ENCODE measurements at places on chromosomes 6 and 20.

DNA sequence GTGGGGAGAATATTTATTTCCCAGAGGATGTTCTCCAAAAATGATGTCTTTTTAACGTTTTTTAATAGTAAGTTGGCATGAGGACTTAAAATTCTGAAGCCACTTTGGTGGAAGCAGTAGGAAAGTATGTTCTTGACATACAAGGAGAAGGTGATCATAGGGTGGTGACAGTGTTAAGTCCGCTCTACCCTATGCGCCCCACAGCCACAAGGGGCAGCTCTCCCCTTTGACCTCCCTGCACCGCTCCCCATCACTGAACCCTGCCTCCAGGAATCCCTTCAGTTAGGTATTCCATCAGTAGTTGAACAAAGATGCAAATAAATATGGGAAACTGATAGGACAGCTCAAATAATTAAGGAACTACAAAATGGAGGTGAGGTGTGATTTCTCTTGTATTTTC, 111.4 kb downstream of the PLEKHG1 start:
- DNase-seq = no peak

GRCh38 chr6:56263596-56264315, 16.4 kb upstream of the COL21A1 start:
- no peak for DNase-seq

- no peak for DNase-seq
Observed at GRCh38 chr6:107202876-107203468, 87.7 kb upstream of the BEND3 start.

DNA sequence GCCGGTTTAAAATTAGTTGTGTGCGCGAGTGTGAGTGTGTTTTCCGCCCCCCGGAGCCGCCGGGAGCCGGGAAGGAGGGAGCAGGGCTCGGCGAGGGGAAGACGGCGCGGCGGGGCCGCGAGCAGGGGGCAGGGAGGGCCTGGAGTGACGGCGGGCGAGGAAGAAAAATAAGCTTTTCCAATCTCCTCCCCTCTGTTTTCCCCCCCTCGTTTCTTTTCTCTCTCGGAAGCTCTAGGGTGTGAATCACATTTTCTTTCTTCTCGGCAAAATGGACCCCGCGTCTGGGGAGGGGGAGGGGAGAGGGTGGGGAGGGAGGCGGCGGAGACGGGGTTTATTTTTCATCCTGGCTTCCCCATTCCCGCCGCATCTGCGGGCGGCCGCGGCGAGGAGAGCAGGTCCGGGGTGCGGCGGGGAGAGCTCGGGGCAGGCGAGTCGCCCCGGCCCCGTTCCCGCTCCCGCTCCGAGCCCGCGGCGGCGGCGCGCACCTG, 881 bp downstream of the BICRAL start:
- DNase-seq = peak; percentile 94

DNA sequence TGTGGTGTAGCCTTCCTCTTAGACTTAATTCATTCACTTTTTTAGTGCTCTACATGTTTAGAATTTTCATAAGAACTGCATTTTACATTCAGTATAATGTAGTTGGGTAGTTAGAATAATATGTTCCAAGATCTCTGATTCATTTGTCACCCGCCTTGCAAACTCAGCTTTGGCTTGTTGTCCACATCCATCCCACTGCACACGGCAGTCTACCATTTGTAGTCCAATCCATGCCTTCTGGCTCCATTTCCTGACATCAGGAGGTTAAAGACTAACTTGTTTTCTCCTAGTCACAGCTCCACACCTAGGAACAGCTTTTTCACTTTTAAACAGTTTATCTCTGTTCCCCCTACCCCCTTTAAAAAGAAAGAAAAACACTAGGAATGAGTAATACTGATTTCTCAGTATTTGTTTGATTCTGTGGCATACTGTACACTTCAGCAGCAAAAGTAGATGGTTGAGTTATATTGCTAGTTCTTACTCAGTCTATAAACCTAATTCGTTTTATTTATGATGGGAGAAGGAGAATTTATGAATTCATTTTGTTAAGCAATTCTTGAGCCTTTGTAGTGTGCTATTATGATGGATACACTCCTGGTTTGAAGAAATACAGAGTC, 180.9 kb downstream of the ARID1B start:
- no peak for DNase-seq

- no peak for DNase-seq
Observed at GRCh38 chr6:91659891-91660290, 1073.0 kb upstream of the MAP3K7 start.

DNA sequence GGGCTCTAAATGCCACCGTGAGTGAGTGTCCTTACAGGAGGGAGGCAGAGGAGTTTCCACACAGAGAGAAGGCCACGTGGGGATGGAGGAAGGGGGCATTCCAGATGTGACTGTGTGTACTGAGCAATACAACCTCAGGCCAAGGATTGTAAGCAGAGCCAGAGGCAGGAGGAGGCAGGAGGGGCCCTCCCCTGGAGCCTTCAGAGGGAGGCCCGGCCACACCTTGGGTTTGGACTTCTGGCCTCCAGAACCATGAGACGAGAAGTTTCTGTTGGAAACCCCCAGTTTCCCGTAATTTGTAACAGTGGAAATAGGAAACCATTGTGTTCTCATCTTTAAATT, 9.3 kb upstream of the KIF25 start:
- DNase-seq = peak; percentile 10

DNA sequence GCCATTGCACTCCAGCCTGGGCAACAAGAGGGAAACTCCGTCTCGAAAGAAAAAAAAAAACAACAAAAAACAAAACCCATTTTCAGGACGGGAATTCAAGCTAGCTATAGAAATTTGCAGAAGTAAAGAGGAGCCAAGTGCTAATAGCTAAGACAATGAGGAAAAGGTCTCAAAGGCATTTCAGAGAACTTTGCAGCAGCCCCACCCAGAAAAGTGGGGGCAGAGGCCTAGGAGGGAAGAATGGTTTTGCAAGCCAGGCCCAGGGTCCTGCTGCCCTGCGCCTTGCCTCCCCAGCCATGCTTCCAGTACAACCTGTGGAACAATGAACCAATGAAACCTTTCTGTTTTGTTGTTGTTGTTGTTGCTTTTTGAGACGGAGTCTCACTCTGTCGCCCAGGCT, 38.3 kb upstream of the SAMHD1 start:
- DNase-seq = no peak

GRCh38 chr6:102390541-102390940, 997.0 kb downstream of the GRIK2 start:
- DNase-seq = no peak

DNA sequence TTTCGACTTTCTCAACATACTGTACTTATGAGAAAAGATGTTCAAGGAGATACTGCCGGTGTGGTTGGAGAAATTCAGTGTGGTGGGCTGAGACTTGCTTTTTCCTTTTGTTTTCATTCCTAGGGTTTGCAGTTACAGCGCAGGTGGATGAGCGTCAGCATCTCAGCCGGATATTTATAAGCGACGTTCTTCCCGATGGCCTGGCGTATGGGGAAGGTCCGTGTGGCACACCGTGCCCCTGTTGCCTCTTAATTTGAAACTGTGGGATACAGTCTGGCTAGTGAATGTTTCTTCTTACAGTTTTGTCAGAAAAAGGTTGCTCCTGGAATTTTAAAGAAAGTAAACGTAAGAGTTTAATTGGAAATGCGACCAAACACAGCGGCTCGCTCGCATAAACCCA, 81.7 kb upstream of the CLDN20 start:
- no peak for DNase-seq

DNA sequence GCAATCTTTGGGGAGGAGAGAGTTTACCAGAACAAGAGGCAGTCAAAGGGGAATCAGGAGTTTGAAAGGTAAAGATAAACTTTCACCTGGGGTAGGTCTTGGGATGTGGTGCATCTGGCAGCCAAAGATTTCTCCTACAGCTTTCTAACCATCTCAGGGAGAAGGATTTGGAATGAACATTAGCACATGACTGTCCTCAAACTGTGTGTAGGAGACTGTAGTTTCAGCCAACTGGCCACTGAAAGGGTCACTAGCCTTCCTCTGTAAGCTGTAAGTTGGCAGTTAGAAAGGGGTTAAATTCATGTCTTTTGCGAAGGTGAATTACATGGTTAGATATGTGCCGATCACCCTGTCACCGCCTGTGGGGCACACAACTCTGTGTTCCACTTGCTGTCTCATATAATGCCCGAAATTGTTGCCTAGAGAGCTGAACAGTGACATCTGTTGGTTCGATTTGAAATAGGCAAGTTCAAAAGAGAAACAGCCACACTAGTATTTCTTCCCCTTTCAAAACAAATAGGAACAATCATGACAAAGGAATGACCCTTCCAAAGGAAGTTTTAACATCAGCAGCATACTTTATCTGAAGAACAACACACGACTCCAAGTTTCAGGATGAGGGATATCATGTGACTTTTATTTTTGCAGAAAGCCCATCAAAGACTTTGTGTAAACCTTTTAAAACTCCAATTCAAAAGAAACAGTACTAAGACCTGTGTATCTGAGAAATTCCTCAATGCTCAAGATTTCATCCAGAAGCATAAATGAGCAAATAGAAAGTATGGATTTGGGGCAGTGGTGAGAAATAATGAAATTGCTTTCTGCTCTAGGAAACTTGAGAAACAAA, 1.1 kb upstream of the OPN5 start:
- no peak for DNase-seq

DNA sequence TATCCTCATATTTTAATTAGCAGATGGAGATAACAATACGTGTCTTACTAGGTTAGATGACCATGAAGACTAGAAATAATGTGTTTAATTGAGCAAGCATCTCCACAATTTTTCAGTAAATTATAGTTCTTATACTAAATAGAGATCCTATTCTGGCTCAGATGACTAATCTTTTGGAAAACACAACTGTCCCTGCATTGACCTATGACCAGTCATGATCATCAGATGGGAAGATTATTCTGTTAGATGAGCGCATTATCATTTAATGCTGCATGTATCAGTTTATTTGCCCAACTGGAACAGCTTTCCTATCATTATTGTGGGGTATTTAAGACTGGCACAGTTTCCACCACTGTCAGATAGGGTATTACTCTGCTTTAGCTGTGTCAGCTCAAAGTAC, 185.5 kb downstream of the MOXD1 start:
- DNase-seq = no peak

DNA sequence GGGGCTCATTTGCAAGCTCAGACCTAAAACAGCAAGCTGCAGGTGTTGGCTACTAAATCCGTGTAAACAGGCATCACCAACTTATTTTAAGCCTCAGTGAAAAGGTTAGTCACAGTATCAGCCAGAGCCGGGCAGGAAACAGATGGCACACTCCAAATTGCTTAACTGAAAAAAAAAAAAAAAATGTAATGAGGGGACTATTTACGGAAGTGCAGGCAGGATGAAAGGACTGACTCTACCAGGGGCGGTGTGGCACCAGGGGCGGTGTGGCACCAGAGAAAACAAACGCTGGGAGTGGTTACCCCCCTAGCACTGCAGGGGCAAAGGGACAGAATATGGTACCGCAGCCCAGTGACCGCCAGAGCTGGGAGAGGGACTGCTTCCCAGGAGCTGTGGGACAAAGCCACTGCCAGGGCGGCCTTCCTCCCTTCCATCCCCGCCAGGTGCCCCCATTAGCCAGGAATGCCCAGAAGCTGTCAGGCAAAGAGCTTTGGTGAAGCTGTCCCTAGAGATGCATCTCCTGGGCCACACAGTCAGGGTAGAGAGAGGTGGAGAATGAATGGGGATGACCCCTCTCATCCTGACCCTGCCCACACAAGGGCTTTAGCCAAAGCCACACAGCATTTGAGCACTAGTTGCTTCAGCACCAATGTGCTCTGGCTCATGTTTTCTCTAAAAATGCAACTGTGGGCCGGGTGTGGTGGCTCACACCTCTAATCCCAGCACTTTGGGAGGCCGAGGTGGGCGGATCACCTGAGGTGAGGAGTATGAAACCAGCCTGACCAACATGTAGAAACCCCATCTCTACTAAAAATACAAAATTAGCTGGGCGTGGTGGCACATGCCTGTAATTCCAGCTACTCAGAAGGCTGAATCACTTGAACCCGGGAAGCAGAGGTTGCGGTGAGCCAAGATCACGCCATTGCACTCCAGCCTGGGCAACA, 39.6 kb upstream of the GFOD1 start:
- peak; percentile 56 for DNase-seq

DNA sequence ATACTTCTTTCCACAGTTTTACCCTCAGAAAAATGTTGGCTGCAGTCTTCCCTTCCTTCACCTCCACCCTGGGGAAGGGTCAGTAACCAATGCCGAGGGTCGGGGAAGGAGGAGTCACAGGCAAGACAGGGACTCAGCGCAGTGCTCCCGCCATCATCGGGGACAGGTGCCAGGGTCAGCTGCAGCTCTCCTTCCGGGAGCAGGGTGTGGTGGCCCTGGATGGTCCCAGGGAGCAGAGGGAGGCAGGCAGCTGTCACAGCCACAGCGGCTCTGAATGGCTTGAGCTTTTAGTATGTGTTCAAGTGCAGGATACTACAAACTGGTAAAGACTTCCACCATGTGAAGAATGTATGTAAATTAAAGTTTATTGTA, 26.0 kb upstream of the PI16 start:
- no peak for DNase-seq

DNA sequence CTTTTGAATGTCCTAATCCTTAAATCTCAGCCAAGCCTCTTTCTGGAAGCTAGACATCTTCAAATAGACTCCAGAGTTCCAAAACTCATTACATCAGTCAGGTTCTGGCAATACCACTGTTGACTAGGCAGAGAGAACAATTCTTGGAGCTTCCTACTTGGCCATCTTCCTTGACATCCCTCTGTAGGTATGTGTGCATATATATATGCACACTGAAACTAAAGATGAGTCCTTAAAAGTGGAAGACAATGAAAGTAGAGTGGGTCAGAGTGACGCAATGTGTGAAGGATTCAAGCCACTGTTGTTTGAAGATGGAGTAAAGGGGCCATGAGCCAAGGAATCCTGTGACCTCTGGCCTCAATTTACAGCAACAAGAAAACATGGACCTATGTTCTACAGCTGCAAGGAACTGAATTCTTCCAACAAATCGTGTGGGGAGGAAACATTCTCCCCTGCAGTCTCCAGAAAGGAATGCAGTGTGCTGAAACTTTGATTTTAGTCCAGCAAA, 18.7 kb upstream of the DUSP22 start:
- no peak for DNase-seq

- DNase-seq = no peak
Observed at GRCh38 chr20:37864298-37864697, 38.6 kb upstream of the VSTM2L start.

DNA sequence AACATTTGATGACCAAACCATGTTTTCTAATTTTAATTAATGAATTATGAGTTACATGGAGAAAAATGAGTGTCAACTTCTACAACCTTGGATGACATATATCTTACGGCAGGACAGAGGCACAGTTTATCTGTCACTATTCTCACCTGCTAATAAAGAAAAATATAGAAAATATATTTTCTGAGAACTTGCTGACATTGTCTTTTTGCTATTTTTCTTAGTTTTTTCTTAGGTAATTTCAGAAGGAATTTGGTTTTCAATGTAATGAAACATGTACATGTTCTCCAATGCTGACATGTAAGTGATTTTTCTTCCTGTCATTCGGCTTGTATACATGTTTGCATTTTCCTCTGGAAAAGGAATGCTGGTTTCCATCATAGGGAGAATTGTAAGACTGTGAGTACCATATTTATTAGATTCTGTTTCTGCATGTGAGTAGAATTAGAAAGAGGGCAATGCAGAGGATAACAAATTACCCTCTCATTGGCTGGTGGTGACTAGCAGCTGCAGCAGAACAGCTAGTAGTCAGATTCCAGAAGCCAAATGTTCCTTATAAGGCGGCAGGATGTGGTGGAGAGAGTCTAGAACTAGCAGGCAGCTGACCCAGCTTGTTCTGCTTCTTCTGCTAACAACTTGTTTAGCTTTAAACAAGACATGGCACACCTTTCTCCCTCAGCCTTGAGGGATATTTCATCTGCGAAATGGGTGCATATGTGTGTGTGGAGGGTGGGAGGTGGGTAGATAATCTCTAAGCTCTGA, 132.8 kb upstream of the SPACA1 start:
- no peak for DNase-seq

- DNase-seq = no peak
Observed at GRCh38 chr6:135546680-135547418, 49.3 kb upstream of the AHI1 start.

All from lower leg skin (tissue), 4 donors.